ENCODE measurements at places on chromosomes 12 and 14.

DNA sequence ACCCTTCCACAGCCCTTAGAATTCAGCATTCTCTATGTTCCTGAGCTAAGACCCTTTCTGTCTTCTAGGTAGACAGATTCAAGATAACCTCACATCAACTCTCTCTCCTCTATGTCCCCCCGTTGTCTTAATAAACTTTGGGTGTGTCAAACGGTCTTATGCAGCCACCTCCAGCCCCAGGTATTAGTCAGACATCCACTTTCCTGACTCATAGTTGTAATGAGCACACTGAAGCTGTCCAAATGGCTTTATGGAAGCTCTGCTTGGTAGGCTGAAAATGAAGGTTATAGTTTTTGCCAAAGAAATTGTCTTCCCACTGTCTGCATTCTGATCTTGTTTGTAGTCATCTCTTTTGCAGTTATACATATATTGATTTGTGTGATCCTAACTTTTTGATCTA lies 482.0 kb downstream of the RMST start:
- DNase-seq = no peak

DNA sequence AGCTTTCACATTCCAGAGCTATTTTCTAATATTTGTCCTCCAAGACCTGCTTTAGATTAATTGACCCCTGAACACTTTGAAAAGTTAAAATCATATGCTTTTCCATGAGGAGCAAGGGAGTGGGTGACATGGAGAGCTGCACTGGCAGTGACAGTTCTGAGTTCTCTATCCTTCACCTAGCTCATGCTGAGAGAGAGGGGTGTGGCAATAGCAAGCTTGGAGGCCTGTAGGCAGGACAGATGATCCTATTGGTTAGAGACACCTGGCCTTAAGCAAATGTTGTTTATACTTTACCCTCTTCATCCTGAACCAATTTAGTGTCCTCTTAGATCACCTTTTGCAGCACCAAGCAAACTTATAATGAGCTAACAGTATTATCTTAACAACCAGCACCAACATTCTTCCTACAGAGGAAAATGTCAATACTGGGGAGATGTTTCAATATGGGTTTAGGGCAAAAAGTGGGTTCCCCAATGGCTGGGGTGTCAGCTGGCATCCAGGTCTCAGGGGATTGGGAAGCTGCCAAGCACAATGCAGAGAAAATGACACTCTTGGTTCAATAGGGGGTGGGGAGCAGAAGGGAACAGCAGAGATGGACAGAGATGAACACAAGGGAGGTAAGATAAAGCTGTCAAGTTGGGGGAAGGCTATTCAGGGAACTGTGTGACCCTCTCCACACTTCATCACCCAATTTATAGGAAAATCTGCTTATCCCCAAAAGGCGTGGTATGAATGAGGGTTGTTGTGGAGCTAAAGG lies 37.0 kb upstream of the PPM1H start:
- no peak for DNase-seq

- no peak for DNase-seq
Observed at GRCh38 chr14:67480011-67480410, 8.5 kb downstream of the TMEM229B start.

DNA sequence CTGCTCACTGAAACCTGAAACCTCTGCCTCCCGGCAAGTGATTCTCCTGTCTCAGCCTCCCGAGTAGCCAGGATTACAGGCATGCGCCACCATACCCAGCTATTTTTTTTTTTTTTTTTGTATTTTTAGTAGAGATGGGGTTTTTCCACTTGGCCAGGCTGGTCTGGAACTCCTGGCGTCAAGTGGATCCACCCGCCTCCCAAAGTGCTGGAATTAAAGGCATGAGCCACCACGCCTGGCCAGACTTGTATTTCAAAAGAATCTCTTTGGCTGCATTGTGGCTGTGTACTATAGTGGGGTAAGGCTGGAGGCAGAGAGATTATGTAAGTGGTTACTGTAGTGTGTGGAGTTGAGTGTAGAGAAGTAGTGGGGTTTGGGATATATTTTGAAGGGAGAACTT lies 35.1 kb downstream of the TRHDE start:
- DNase-seq = no peak

GRCh38 chr14:51006324-51006723 lies 62.0 kb upstream of the PYGL start:
- DNase-seq = no peak
